ENCODE measurements at places on chromosomes 4 and X.

DNA sequence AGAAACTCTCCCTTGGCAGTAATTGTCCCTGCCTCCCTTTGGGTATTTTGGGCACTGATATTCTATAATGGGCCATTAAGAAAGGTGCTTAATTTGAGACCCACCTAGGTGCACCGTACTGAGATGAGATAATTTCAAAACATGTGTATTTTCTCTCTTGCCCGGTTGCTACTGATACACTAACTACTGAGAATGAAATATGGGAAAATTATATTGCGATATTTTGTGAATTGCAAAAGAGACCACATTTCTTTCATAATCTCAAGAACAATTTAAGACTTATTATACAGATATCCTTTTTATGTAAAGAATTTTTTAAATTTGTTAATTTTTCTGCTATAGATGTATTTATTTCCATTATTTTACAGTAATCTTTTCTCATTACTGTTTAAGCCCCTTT lies 284.9 kb downstream of the ADGRL3 start:
- DNase-seq = no peak

GRCh38 chrX:50680990-50681389 lies 133.0 kb downstream of the SHROOM4 start:
- DNase-seq = no peak

DNA sequence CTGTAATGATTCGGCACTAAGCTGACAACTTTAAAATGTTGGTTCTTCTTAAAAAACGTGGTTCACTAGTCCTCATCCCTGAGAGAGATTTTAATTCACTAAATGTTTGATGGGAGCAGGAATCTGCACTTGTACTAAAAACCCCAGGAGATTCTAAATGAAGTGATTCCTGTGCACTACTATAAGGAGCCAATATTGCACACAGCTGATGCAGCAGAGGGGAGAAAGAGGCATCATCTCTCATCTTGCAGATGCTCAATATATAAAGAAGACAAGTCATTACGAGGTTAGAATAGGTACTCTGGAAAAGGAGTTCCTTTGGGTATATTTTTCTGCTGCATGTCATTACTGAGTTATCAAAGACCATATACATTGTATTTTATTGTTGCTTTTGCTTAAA lies 207.6 kb upstream of the RASGEF1B start:
- DNase-seq = no peak

GRCh38 chrX:130676861-130677260 lies 226.1 kb downstream of the ENOX2 start:
- DNase-seq = no peak

DNA sequence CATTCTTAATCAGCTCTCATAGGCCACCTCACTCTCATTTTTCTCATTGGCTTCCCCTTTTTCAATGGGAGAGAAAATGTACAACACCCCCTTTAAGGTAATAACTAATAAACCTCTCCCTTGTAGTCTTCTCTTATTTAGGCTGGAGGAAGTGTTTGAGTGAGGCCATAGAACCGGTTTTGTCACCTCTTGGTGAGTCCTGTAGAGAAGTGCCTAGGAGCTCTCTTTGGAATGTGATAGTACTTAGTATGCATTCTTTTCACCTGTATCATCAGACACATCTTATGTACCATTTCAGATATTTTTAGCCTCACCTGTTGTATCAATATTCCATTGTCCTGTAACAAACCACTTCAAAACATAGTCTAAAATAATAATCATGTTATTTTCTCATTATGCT lies 3.5 kb upstream of the TAB3 start:
- DNase-seq = no peak

- DNase-seq = no peak
Observed at GRCh38 chrX:139298437-139298836, 232.1 kb upstream of the F9 start.
